Stromal cell of bone marrow (primary cell): ENCODE measurements at places on chromosomes 1 and 21.

GRCh38 chr1:5690291-5690690, 301.9 kb downstream of the NPHP4 start:
- no peak for DNase-seq

- peak; percentile 56 for DNase-seq
Observed at GRCh38 chr1:179217943-179218507, 11.5 kb downstream of the ABL2 start.

DNA sequence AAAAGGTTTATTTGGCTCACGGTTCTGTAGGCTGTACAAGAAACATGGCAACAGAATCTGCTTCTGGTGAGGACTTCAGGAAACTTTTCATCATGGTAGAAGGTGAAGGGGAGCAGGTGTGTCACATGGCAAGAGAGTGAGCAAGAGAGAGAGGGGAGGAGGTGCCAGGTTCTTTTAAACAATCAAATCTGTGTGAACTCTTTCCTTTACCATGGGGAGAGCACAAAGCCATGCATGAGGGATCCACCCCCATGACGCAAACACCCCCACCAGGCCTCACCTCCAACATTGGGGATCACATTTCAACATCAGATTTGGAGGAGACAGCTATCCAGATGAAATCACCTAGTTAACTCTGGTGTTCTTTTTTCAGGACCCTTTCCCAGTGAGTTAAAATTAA, 103.6 kb downstream of the GALNT2 start:
- DNase-seq, result no peak

GRCh38 chr1:180042988-180043622, 88.5 kb downstream of the CEP350 start:
- DNase-seq, result peak; percentile 18

DNA sequence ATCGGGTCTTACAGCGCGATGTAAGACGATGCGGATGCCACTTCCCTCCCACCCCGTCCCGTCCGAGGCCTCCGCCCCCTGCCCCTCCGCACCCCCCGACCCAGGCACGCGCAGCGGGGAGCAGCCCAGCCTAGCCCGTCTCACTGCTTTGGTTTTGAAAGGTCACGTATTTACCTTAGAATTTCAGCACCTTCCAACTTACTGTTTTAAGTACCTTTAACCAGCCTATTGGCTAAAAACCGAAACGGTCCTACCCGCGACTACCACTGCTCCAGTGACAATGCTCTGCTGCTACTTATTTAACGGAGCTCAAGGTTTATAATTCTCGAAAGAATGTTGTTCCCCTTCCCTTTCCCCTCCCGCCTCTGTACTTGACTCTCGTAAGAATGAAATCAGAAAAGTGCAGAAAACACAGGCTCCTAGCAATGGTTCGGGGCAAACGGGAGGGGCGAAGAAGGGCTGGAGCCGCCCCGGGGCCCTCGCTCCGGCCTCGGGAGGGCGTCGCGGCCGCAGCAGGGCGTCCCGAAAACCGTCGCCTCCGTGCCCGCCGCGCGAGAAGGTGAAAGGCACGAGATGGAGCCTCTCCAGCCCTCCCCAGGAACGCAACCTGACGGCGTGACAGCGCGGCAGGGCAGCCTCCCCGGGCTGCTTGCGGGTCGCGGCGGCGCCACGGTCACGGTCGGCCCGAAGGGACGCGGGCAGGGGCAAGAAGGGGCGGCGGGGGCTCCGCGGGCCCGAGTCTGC, 667 bp downstream of the TMEM50B start:
- no peak for DNase-seq

DNA sequence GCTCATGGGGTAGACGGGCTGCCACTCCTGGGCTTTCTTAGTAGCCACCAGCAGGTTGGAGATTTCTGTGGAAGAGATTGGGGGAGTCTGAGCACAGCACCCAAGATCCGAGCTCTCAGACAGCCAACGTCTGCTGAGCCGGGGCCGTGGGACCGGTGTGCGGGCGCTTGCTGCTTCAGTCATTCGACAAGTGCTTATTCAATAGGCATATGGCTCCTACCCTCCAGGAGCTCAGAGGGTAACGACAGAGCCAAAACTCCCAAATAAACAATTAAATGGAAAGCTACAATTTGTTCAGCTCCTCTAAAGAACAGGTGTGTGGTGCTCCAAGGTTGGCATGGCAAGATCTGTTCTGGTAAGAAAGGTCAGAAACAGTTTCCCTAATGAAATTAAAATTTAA, 106.0 kb downstream of the RAVER2 start:
- DNase-seq, result no peak

DNA sequence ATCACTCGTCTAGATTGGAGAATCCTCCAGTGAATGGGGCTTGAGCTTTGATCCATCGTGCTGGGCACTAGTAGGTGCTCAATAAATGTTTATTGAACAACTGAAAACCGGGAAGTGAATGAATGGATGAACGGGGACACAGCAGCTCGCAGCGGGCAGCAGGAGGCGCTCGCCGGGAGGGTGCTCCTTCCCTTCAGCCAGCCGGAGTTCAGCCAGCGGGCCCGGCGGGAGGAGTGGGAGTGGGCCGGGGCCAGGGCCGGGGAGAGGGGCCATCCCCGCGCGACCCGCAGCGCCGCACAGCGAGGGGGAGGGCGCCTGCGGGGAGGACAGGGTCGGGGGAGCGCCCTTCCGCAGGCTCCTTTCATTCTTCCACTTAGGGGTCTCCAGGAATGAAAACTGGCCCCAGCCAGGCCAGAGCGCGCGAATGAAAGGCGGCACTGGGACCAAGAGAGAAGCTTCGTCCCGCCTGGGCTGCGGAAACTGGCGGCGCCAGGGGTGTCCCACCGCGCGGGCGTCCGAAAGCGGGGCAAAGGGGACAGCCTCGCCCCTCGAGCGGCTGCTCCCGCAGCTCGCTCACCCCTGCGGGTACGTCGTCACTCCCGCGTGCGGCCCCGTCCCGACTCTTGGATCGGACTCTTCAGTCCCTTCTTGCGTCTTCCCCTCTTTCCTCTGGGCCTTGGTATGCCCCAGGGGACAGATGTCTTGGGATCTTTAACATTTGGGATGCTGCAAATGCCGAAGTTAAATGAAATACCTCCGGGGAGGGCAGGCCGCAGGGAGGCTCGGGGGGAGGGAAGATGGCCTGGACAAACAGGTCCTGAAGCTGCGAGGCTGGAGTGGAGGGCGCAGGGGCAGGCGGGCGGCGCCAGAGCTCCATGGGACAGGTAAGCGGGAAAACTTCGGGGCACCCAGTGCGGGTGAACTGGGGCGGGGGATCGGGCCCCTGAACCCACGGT, 3.6 kb upstream of the INAVA start:
- DNase-seq, result no peak

DNA sequence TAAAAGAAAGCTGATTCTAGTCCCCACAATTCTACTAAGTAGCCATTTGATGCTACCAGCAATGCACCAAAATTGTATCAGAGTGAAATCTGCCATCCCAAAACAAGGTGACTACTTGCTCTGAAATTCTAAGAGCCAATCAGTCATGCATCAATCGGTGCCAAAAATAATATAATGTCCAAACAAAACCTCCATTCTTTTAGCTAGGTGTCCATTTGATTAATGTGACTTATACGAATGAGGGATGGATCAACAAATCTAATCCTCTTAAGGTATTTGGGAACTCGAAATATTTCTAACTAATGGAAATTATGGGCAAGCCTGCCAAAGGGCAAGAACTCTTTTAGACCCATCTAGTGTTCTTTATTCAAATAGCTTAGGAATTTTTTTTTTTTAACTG, 66.4 kb upstream of the NEK2 start:
- DNase-seq, result no peak

GRCh38 chr1:192170196-192170984, 12.1 kb downstream of the RGS18 start:
- no peak for DNase-seq

- DNase-seq, result no peak
Observed at GRCh38 chr1:208081972-208082371, 162.2 kb downstream of the PLXNA2 start.

- DNase-seq, result no peak
Observed at GRCh38 chr21:41393876-41394465, 32.1 kb upstream of the MX1 start.

GRCh38 chr1:162276493-162276892, 100.2 kb downstream of the SPATA46 start:
- peak; percentile 13 for DNase-seq

DNA sequence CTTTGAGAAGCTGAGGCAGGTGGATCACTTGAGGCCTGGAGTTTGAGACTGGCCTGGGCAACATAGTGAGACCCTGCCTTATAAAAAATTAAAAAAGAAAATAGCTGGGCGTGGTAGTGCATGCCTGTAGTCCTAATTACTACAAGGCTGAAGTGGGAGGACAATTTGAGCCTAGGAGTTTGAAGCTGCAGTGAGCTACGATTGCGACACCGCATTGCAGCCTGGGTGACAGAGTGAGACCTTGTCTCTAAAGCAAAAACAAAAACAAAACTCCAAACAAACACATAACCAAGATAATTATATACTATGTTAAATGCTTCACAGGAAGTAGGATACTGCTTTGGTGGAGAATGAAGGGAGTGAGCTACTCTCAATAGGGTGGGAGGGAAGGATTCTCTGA, 5.4 kb upstream of the PAFAH2 start:
- DNase-seq, result no peak

GRCh38 chr1:213586587-213586972, 401.2 kb upstream of the PROX1 start:
- DNase-seq, result no peak

DNA sequence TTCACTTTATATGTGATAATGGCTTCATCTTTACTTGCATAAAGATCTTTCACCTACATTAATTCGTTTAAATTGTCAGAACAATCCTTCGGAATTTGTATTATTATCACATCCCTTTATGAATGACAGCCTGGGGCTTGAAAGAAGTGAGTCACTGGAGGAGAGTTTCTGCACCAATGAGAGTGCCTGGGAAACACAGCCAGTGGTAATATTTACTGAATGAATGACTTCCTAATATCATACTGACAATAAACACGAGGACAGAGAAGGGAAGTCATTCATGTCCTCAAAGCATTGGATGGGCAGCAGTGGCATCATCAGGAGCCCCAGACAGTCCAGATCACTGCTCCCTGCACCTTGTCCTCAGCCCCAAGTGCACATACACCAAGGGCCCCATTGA, 40.7 kb upstream of the PDE4B start:
- no peak for DNase-seq

- no peak for DNase-seq
Observed at GRCh38 chr1:31980835-31981455, 32.7 kb upstream of the KHDRBS1 start.

- DNase-seq, result peak; percentile 36
Observed at GRCh38 chr1:241499910-241500309, 19.6 kb downstream of the FH start.

DNA sequence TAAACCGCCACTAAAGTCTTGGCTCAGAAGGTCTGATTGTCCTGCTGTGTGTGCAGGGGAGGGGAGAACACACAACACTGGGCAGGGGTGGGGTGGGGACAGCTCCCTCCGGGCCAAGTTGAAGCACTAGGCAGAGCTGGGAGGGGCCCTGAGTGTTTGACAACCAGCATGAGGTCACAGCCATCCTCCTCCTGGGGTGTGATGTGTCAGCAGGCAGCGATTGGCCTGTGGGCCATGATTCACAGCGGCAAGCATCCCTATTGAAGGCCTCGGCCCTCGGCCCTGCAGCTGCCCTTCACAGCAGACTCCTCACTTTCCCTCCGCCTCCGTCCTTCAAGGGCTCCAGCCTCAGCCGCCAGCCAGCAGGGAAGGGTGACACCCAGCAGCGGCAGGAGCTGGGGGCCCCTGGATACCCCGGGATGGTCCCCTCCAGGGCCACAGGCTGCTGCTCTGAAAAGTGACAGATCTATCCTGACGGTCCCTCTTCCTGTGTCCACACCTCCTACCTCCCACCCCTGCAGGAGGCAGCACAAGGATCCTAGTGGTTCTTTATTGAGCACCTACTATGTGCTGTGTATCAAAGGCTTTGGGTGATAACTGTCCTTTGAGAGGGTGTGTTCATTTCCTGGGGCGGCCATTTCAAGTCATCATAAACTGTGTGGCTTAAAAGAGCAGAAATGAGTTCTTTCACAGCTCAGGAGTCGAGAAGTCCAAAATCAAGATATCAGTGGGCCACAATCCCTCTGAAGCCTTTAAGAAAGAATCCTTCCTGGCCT, 66.0 kb upstream of the SLC25A33 start:
- peak; percentile 89 for DNase-seq

GRCh38 chr1:93111065-93111464, 32.0 kb downstream of the MTF2 start:
- no peak for DNase-seq

DNA sequence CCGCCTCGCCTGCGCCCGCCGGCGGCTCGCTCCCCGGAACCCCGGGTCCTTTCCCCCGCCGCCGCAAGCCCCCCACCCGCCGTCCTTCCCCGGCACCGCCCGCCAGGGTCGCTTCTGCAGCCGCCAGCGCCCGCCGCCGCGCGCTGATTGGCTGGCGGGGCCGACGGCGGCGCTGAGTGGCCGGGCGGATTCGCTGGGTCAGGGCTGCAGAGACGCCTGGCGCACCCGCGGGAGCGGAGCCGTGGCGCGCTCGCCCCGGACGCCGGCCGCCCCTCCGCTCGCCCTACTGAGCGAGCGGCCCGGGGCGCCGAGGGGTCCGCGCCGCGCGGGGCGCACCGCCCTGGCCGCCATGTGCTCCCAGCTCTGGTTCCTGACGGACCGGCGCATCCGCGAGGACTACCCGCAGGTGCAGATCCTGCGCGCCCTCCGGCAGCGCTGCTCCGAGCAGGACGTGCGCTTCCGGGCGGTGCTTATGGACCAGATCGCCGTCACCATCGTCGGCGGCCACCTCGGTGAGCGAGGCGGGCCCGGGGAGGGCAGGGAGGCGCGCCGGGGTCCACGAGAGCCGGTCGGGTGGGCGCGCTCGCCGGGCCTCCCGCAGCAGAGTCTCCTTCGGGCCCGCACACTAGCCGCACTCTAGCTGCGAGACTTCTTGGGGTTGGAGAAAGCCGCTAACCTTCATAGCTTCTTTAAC, at the start of gene RIMKLA:
Gene RIMKLA (plus strand): TSS at position 207 of the 694 bp plus-strand sequence. CDS start 143 bp downstream, at position 350.
- peak; percentile 2 for DNase-seq

GRCh38 chr1:43986712-43987111, 4.7 kb upstream of the CCDC24 start:
- DNase-seq, result no peak

DNA sequence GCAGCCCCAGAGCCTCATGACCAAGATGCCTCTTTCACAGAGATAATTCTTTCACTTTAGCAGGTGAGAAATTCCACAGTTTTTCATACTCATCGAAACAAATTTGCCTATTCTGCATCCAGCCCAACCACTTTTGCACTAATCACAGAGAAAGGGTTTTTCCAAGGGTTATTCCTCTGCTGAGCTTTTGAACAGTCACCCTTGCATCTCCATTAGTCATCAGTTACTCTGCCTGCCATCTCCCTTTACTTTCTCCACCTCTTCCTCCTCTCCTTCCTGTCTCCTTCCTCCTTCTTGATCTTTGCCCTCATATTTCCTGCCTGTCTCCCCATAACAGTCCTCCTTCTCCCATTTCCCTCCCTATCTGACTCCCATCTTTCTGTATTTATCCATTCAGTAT, 43.9 kb downstream of the FH start:
- DNase-seq, result peak; percentile 18

GRCh38 chr1:222225316-222225691, 322.6 kb downstream of the HHIPL2 start:
- DNase-seq, result no peak

- DNase-seq, result no peak
Observed at GRCh38 chr1:3910857-3911845, 11.1 kb upstream of the C1orf174 start.
